Posterior vena cava (tissue), 2 donors: ENCODE measurements at places on chromosomes 12 and 14.

GRCh38 chr12:120614848-120615247 lies 25.6 kb upstream of the CABP1 start:
- no peak for DNase-seq

DNA sequence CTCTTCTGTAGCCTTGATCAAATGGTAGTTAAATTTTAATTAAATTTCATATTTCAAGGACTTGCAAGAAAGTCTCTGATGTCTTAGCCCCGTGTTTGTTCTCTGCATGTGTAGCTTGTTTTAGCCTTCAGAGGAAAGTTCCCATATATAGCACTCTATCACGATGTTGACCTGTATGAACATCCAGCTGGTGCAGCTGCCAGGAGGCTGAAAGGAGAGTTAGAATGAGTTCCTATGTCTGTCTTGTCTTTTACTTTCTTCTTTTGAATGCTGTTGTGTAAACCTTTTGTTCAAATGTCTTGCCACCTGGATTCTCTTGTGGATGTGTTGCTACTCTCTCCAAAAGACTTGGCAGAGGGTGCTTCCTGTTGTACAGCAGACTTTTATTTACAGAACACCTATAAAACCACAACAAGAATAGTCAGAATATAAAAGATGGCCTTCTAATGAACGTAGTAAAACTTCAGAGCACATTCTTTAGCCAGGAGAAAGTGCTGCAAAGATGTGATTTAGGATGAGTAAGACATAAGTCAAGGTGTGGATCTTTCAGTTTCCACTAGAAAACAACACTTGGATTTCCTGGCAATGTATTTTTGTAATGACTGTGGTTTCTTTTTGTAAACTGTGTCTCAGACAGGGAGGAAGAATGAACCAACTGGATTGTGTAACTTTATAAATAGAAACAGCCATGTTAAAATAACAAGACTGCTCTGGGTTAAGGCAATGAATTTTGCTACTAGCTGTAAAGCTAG lies 17.2 kb downstream of the NAV3 start:
- DNase-seq = no peak

- peak; percentile 87 for DNase-seq
Observed at GRCh38 chr14:32075672-32076277, 1.3 kb upstream of the ARHGAP5 start.

GRCh38 chr12:6827982-6828780 lies at the start of gene P3H3:
Gene P3H3, plus strand, starts transcription at chr12:6828407. Its CDS starts 34 bp downstream, at chr12:6828441.
- no peak for DNase-seq

DNA sequence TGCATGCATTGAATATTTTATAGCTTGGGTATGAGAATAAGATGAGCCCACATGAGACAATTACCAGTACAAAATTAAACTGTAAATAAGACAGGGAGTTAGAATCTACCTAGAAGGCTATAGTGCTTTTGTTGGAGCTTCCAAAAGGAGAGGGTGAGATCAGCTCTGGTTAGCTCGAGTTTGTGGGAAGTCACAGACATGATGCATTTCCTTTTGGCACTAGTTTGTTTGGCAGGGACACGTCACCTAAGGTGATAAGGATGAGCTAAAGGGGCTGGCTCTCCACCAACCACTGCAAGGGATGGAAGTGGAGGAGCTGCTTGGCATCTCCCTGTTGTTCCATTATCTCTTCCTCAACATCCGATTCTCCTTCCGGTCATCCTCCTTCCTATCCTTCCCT lies 48.5 kb upstream of the CPM start:
- no peak for DNase-seq

DNA sequence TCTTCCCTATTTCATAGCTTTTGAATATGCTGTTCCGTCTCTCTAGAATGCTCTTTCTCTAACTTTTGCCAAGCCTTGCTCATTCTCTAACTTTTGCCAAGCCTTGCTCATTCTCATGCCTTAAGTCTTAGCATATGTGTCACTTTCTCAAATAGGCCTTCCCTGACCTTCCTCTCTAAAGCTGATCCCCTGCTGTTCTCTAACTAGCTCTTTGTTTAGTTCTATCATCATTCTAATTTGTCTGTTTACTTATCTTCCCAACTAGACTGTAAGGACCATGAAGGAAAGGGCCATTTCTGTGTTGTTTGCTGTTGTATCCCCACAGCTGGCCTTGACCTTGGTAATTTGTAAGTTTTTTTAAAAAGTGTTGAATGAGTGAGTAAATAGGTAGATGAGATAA lies 71.1 kb downstream of the ZNF641 start:
- no peak for DNase-seq

- no peak for DNase-seq
Observed at GRCh38 chr12:124780752-124781685, 82.6 kb downstream of the SCARB1 start.

- DNase-seq = no peak
Observed at GRCh38 chr14:104688505-104689108, 811 bp upstream of the INF2 start.

DNA sequence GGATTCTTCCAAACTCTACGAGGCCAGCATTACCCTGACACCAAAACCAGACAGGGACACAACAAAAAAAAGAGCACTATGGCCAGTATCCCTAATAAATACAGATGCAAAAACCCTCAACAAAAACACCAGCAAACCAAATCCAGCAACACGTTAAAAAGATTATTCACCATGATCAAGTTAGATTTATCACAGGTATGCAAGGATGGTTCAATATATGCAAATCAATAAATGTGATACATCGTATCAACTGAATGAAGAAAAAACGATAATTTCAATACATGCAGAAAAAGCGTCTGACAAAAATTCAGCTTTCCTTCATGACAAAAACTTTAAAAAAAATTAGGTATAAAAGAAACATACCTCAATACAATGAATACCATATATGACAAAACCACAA lies 99.9 kb downstream of the CEP83 start:
- no peak for DNase-seq

GRCh38 chr12:62170241-62170640 lies 90.0 kb upstream of the USP15 start:
- no peak for DNase-seq

GRCh38 chr12:83168751-83169150 lies 482.0 kb downstream of the TMTC2 start:
- no peak for DNase-seq

- no peak for DNase-seq
Observed at GRCh38 chr14:54881235-54881760, 21.3 kb downstream of the GCH1 start.

- DNase-seq = no peak
Observed at GRCh38 chr14:63573581-63573980, 30.4 kb upstream of the PPP2R5E start.

DNA sequence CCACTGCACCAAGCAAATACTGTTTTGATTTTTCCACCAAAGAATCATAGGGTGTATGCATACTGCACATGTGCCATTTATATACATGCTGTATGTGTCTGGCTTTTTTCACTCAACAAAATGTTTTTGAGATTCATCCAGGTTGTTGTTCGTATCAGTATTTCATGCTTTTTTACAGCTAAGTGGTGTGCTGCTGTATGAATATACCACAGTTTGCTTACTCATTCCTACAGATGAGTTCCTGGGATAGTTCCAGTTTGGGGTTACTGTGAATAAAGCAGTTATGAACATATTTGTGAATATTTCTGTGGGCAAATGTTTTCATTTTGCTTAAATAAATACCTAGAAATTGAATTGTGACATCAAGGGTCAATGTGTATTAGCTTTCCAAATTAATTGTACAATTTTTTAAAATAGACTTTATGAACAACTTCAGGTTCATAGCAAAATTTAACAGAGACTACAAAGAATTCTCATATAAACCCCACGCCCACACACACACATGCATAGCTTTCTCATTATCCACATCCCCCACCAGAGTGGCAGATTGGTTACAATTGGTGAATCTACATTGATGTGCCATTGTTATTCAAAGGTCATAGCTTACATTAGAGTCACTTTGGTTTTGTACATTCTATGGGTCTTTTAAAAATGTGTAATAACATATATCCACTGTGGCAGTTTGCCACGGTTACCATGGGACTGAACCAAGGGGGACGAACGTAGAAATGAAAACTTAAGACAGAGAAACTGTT lies 6.9 kb upstream of the KRT6A start:
- no peak for DNase-seq

DNA sequence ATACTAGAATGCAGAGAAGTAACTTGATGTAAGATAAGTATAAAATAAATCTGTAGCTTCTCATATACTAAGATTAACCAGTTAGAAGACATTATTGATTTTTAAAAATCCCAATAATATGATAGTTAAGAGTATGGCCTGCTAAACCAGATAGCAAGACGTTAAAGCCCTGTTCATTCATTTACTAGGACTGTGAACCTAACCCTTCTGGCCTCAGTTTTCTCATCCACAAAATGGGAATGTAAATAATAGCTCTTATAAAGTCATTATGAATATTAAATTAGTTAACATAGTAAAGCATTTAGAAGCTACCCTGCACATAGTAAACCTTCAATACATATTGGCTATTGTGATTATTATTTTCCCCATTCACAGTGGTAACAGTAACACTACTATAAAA lies 6.0 kb upstream of the PRMT5 start:
- no peak for DNase-seq

DNA sequence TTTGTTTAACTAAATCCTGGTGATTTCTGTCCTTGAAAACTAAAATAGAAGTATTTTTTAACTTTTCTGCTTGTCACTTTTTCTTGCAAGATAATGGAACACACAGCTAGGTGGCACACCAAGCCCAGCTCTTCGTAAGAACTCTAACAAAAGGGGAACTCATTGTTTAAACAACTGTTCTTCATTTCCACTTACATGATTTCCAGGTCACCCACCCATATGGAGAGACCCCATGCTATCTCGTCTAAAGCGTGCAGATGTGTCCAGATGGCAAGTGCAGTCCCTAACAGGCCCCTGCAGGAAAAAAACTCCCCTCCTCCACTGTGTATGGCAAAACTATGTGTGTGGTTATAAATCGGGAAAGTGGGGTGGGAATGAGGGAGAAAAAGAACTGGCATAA lies 43.3 kb upstream of the NT5DC3 start:
- no peak for DNase-seq

GRCh38 chr12:70176290-70176689 lies 66.9 kb upstream of the CNOT2 start:
- no peak for DNase-seq

DNA sequence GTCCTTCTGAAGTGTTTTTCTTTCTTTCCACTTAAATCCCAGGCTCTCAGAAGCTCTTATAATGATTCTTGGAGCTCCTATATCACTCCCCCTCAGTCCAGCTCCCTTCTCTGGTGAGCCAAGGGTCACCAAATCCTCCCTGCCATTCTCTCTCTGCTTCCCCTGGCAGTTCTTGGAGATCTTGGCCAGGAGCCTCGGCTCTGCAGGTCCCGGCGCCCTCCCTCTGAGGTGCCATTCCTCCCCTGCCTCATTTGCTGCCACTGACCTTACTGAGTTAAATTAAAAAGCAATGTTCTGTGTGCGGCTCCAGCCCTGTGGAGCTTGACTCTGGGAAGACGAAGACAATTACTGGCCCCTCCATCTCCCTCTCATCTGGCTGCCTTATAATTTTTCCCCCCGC lies 7.0 kb downstream of the CISTR start:
- DNase-seq = no peak

- no peak for DNase-seq
Observed at GRCh38 chr12:123573870-123574269, 10.5 kb upstream of the TMED2 start.

DNA sequence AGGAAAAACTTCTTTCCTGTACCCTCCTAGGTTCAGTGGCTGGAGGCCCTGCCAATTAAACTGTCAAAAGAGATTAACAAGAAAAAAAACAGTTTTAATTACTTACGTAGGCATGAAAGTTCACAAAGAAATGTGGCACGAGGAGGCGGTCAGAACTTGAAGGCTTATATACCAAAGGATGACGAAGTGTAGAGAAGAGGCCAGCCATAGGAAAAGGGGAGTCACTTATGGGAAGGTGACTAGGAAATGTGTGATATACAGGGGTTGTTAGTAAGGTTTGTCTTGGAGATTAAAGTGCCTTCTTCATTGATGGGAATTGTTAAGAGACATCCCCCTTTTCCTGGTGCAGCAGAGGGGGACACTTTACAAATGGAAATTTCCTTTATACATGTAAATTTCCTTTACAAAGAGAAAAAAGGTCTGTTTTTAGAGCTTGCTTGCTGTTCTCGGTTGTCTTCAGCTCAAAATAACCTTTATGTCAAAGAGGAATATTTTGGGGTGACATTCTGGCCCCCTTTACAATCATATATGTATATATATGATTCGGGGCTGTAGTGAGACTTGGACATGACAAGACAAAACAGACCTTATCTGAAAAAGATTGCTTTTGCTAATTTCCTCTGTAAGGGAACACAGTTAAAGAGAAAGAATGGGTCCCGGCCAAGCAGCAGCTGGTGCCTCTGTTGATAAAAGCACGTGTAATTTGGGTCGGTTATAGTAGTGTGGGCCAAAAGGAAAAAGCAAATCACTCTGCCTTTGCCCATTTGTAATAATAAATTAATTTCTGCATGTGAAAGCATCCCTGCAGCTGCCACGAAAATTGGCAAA lies 38.6 kb downstream of the SYNE2 start:
- no peak for DNase-seq

DNA sequence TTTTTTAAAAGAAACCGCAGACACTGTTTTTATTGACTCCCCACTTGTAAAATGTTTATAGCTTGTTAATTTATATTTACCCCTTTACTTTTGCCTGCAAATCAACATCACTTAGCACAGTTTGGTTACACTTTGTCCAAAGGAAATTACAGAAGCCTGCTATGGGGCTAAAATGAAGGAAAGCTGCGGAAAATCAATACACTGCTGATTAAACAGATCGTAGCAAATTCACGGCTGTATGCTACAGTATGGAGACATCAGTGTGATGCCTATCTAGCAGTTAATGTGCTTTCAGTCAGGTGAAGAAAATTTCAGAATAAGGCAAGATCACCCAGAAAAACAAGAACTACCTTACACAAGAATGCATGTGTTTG lies 110.0 kb downstream of the FOXG1 start:
- no peak for DNase-seq

- DNase-seq = no peak
Observed at GRCh38 chr12:67147030-67147429, 122.1 kb upstream of the CAND1 start.

DNA sequence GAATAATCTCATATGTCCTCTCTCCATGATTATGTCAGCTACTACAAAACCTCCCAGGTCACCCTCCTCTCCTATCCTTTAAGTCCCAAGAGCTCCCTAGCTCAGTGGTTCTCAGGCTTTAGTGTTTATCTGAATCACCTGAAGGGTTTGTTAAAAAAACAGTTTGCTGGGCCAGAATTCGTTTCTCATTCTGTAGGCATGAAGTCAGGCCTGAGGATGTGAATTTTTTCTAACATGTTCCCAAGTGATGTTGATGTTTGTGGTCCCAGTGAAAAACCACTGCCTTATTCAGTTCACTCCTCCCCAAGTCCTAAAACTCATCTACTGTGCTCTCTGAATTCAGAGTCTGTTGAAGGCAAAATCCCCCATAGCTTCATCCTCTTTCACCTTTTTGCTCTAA lies 241.4 kb downstream of the ETNK1 start:
- no peak for DNase-seq

DNA sequence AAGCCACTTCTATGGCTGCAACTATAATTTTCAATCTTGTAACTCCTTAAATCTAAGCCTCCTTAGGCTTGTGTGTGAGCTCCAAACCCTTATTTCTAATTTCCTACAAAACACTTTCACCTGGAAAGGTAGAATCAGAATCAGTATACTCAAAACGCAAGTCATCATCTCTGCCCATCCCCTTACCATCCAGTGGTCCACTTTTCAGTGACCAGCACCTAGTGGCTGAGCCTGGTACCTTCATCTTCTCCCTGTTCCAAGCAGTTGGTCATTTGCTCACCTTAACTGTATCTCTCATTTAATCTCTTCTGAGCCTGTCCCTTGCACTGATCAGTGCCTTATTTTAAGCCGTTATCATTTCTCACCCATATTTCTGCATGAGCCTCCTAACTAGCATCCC lies 107.9 kb downstream of the PPM1H start:
- DNase-seq = no peak

GRCh38 chr12:9957834-9958233 lies 13.4 kb upstream of the CLEC12A start:
- DNase-seq = no peak
